ENCODE measurements at places on chromosomes 3 and 15.

GRCh38 chr3:197858133-197858532 is 67.1 kb downstream of the LRCH3 start:
- no peak for DNase-seq

GRCh38 chr15:36191459-36191858 is 388.0 kb upstream of the CDIN1 start:
- DNase-seq: no peak

- no peak for DNase-seq
Measured at GRCh38 chr3:123036352-123037014, 8.9 kb upstream of the SEMA5B start.

DNA sequence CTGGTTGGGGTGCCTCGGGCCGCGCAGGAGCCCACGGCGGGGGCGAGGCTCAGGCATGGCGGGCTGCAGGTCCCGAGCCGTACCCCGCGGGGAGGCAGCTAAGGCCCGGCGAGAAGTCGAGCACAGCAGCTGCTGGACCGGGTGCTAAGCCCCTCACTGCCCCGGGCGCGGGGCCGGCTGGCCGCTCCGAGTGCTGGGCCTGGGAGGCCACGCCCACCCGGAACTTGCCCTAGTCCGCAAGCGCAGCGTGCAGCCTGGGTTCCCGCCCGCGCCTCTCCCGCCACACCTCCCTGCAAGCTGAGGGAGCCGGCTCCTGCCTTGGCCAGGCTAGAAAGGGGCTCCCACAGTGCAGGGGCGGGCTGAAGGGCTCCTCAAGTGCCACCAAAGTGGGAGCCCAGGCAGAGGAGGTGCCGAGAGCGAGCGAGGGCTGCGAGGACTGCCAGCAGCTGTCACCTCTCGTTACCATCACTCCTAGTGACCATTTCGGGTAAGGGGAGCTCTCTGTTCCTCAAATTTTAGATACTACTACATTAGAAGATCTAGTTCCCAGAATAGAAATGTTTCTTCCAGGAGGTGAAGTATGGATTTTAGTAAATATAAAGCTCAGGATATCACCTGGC is 417.0 kb upstream of the AGTR1 start:
- no peak for DNase-seq

DNA sequence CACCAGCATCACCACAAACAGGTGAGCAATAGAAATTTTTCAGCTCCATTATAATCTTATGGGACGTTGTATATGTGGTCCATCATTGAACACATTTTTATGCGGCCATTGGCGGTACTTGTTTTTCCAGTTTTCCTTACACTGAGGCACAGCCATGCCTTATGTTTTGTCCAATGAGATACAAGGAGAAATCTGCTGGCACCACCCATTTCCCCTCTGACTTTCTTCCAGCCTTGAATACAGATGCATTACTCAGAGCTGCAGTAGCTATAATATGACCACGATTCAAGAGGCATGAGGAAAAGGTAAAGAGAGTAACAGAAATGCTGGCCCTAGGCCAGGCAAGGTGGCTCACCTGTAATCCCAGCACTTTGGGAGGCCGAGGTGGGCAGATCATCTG is 9.0 kb upstream of the PIK3R4 start:
- no peak for DNase-seq

GRCh38 chr3:181253796-181254195 is 264.3 kb upstream of the DNAJC19 start:
- DNase-seq: no peak

DNA sequence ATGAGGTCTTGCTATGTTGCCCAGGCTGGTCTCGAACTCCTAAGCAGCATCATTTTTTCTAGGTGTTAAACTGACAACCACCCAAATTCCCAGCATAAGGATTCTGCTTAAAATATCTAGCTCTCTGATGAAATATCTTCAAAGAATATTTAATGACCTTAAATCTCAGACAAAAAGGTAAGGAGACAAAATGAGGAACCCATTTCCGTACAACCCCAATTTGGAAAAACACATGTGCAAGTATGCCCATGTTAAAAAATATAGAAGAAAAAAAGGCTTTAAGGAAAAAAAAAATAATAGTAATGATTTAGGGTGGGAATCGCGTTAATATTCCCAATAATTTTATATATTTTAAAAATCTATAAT is 1.4 kb upstream of the SACM1L start:
- no peak for DNase-seq

GRCh38 chr15:64092864-64093626 is 593 bp downstream of the CIAO2A start:
- peak; percentile 38 for DNase-seq

- peak; percentile 73 for DNase-seq
Measured at GRCh38 chr3:11335056-11335608, 62.9 kb downstream of the ATG7 start.

GRCh38 chr15:66711862-66712261 is 9.8 kb downstream of the SMAD6 start:
- no peak for DNase-seq

DNA sequence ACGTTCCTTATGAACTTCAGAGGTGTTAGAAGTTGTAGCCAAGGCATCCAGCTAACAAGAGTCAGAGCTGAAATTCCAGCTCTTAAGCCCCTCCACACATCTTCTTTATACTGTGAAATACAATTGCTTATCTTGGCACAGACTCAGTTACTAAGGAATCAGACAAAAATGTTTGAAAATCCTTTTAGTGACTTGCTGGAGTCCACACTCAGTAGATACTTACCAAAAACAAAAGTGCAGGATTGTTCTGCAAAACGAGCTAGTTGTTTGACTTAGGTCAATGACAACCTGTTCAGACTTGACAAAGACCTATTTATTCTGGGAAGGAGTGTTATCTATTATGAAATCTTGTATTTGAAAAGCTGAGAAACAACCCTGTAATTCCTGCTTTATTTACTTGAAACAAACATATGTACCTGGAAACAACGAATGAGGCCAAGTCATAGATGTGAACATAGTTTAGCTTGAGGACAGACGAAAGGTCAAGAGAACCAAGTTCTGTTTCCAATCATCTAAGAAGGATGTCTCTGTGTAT is 38.5 kb downstream of the B3GNT5 start:
- peak; percentile 78 for DNase-seq

DNA sequence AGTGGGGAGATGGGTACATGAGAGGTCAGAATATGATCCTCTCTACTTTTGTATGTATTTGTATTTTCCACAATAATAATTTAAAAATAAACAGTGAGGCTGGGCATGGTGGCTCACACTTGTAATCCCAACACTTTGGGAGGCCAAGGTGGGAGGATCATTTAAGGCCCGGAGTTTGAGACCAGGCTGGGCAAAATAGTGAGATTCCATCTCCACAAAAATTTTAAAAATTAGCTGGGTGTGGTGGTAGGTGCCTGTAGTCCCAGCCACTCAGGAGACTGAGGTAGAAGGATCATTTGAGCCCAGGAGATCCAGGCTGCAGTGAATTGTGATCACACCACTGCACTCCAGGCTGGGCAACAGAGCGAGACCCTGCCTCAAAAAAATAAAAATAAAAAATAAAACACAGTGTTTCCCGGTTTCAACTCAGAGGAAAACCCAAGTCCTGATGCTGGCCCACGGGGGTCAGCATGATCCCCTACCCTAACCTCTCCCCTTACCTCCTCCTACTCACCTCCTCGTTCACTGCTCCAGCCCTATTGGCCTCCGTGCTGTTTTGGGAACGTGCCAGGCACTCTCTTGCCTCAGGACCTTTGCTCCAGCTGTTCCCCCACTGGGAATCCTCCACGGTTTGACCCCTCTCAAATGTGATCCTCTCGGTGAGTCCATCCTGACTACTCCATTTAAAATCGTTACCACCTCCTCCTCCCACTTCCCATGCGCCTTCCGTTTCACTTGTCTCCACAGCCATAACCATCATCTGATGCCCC is 2.9 kb upstream of the KLHL40 start:
- DNase-seq: no peak

- DNase-seq: no peak
Measured at GRCh38 chr3:126396536-126396935, 1.8 kb downstream of the CFAP100 start.

- no peak for DNase-seq
Measured at GRCh38 chr3:196611761-196612483, 27.6 kb upstream of the NRROS start.

DNA sequence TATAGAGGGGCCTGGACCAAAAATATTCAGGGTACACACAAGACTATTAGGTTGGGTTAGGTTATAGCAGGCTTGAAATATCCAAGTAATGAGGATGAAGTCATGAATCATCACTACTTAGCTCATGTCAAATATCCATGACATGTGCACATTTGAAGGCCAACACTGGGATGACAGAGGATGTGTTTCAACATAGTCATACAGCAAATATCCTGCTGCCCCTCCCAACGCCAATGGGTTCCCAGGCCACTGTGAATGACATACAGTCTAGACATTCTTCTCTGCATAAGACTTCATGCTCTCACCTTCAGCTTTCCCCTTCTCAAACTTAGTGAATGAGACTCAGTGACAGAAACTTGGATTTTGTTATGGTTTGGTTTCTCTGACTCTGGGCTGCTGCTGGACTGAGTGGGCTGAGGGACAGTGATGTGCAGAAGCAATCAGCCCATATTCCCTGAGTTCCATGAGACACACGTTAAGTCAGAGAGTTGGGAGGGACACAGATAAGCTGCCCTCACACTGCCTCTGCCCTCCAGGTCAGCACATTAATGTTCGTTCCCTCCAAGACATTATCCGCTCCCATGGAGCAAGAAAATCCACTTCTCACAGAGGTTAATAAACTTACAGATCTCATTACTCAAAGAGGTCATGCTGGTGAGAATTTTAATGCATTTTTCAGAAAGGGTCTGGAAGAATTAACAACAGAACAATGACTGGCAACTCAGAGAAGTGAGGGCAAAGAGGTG is 15.4 kb downstream of the HOMER2 start:
- DNase-seq: peak; percentile 82
